ENCODE measurements at places on chromosomes 16 and 17.

GRCh38 chr16:61323456-61323855, 712.8 kb downstream of the CDH8 start:
- DNase-seq = no peak

DNA sequence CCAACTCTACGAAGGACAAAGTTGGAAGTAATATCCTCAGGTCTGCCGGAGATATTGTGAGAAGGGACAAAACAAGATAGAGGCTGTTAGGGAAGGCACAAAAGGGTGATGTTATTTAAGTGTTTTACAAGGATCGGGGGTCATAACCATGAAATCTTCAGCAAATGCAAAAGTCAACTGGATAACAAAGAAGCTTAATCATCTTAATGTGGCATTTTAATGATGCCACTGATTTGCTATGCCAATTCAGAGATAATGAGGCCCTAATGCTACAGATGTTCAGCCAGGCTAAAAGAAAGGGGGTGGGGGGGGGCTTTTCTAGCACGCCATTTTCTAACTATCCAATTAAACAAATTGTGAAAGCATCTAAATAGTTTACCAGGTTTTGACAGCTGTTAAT, 63.1 kb downstream of the IKZF3 start:
- no peak for DNase-seq

- no peak for DNase-seq
Observed at GRCh38 chr17:47644324-47644723, 5.4 kb upstream of the KPNB1 start.

GRCh38 chr17:2610195-2611175, 17.0 kb downstream of the PAFAH1B1 start:
- DNase-seq = no peak

DNA sequence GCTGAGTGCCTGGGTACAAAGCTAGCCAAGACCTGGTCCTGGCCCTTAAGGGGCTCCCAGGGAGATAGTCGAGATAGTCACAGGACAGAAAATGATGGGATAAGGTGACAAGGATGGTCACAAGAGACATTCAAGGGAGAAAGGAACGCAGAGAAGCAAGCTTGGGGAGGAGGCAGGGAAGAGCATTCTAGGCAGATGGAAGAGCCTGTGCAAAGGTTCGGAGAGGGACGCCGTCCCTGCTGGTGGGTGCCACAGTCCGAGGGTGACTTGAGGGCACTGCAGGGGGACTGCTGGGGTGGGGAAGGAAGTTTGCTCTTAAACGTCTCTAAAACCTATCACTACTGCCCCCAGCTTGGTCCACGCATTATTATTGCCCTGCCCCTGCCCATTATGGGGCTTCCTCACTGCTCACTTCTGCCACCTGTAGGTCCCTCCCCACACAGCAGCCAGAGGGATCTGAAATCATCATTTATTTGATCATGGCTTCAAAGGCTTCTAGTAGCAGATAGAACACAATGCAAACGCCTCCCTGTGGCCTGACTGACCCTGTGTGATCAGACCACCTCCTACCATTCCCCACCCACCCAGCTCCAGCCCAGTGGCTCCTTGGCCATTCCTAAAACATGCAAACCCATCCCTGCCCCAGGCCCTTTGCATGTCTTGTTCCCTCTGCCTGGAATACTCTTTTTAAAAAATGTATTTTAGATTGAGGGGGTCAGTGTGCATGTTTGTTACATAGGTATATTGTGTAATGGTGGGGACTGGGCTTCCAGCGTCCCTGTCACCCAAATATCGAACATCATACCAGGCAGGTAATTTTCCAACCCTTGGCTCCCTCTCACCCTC, 60.3 kb downstream of the RMI2 start:
- no peak for DNase-seq

DNA sequence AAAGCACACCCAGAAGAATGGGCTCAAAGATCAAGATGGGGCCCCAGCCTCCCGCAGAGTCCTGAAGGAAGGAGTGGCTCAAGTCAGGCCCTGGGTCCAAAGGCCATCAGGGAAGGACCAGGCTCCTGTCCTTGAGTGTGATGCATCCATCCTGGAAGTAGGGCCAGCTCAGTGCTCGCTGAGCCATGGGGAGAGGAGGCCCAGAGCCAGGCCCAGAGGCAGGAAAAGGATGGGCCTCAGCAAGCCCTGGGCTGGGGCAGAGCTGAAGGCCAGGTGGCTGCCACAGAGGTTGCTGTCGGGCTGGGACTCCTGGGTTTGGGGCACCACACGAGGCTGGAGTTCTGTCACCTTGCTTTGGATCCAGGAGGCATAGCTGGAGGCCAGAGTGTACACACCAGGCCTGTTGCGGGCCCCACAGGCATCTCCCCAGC, 3.7 kb downstream of the PRSS8 start:
- no peak for DNase-seq

DNA sequence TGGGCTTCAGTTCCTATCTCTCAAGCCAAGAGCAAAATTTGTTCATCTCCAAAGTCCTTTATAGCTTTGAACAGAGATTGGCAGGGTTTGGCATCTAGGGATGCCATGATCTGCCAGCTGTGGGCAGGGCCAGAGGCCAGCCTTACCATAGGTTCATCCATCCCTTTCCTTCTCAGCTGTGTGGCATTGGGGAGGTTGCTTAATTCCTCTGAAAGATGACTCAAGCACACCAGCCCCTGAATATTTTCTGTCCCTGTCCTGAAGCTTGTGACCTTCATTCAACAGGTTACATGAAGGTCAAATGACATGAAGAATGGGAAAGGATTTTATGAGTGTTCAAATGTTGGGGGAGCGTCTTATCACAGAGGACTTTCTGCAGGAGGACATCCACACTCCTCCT, 3.4 kb downstream of the MT1G start:
- no peak for DNase-seq

GRCh38 chr17:50799582-50799981, 32.3 kb upstream of the ANKRD40CL start:
- no peak for DNase-seq

DNA sequence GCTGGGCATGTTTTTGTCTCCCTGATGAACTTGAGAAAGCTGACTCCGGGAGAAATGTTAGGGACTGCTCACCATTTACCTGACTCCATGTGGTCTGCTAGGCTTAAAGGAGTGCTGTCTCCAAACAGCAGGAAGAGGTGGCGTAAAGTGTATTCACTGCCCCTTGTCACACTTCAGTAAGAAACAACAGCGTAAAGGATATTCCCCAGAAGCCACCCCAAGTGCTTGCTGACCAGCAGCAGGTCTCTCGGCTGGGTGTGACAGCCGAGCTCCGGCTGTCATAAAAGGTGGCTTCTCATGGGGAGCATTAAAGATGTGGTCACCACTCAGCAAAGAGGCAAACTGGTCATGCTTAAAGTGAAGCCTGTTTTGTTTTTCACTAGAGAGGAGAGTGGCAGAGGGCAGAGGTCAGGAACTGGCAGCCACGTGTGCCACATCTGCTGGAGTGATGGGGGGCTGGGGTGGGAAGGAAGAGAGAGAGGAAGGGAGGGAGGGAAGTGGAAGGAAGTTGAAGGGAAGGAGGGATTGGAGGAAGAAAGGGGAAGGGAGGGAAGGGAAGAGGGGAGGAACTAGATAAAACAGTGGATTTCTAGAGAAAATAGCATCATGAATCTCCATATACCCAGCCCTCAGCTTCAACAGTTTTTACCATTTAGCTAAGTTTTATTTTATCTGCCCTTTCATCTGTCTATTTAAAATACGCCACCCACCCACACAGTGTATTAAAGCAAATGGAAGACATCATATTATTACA, 119.3 kb downstream of the CLEC16A start:
- DNase-seq = peak; percentile 49

GRCh38 chr16:24149102-24149501, 107.0 kb upstream of the CACNG3 start:
- DNase-seq = no peak

- DNase-seq = peak; percentile 93
Observed at GRCh38 chr16:10944249-10945064, at the start of gene CLEC16A. CLEC16A (plus strand) TSS chr16:10944564; CDS start chr16:10944718, 154 bp downstream.
